ENCODE measurements at places on chromosomes 1 and 21.

- DNase-seq = no peak
Measured at GRCh38 chr1:45929257-45929687, 125.9 kb downstream of the MAST2 start.

- no peak for DNase-seq
Measured at GRCh38 chr1:219544163-219544846, 68.6 kb downstream of the ZC3H11B start.

GRCh38 chr1:44826375-44827196, 16.5 kb downstream of the PTCH2 start:
- no peak for DNase-seq

DNA sequence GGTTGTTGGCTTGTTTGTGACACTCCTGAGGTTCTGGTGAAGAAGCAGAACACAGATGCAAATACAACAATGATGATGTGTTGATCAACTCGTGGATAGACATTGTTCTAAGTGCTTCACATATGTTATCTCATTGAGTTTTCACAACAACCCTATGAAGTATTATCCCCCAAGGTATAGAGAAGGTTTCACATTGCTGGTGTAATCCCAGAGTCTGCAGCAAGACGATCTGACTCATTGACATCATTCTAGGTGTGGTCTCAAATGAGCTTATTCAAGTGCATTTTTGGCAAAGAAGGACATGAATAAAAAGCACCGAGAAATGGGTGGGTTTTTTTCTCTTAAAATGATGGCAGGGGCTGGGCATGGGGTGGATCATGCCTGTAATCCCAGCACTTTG, 64.1 kb upstream of the SCAF4 start:
- no peak for DNase-seq

GRCh38 chr1:175935166-175935565, 191.8 kb upstream of the TNR start:
- no peak for DNase-seq

DNA sequence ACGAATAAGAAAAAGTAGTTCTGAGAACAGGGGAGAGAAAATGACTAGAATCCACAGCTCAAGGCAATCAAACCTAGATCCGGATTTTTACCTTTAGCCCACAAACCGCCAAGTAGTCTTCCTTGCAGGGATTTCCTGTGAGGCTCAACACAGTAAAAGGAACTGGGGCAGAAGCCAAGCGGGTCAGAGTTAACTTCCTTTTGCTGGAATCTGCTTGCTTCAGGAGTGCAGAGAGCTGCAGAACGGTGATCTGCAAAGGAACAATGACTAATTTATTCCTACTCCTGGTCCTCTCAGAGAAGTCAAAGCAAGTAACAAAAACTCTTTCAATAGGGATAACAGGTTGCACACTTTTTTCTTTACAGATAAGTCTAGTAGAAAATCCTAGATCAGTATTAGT, 53.4 kb downstream of the UBR4 start:
- no peak for DNase-seq

- no peak for DNase-seq
Measured at GRCh38 chr1:61674221-61674620, 50.7 kb downstream of the TM2D1 start.

DNA sequence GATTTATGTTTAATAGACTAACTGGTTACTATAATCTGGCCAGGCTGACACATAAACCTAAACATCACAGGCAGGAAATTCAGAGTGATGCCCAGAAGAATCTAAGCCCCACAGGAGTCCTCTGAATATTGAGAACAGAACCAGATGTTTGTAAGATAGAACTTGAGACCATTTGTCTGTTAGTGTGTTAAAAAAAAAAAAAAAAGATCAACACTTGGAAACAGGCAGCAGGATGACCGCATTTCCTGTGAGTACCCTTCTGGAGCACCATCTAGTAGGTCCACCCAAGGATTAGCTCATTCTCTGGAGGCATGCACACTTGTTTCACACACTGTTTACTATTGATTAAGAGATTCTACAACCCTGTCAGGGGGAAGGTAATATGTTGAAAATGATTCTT, 111.4 kb upstream of the VANGL1 start:
- no peak for DNase-seq

DNA sequence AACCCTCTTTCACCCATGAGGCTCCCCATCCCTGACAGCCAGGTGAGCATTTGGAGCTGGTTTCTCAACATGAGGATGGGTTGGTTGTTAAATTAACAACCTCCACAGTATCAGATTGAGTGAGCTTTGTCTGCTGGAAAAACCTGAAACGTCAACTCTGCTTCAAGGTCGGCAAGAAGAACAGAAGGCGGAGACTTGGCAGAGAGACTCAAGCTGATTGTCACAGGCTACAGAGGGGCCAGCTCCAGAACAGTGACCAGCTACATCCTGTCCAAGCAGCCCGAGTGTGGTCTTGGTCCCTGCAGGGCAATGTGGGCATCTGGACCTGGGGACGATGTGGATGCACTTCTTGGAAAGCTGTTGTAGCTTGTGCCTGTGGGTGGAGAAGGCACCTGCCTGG, 36.6 kb upstream of the TMEM51 start:
- no peak for DNase-seq

DNA sequence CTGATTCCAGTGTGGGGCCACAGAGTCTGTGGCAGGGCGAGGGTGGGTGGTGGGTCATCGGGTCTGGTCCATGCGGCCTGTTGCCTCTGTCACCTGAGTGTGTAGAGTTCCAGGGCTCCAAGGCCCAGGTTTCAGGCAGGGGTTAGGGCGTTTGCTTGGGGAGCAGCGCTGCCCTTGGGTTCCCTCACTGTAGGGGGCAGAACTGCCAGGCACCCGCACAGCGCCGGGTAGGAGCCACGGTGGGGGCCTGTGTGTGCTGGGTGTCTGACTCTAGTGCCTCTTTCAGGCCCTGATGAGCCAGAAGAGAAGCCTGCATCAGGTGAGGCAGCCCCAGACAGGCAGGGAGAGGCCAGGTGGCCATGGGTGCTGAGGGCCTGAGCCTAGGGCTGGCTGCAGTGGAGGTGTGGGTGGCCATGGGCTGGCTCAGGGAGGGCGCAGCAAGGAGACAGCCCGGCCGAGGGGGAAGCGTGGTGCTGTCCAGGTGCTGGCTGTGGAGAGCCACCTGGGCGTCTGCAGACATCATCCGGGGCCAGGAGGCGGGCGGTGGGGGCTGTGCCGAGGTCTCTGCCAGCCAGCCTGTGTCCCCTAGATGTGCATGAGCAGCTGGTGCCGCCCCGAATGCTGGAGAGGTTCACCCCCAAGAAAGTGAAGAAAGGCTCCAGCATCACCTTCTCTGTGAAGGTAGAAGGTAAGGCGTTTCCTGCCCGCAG, 72.3 kb downstream of the TRIM11 start:
- no peak for DNase-seq

GRCh38 chr21:34967509-34968289, 81.4 kb downstream of the RUNX1 start:
- peak; percentile 44 for DNase-seq

- no peak for DNase-seq
Measured at GRCh38 chr1:24856787-24857506, 73.1 kb downstream of the RUNX3 start.

- DNase-seq = no peak
Measured at GRCh38 chr1:104264521-104264920, 514.8 kb downstream of the AMY1C start.

DNA sequence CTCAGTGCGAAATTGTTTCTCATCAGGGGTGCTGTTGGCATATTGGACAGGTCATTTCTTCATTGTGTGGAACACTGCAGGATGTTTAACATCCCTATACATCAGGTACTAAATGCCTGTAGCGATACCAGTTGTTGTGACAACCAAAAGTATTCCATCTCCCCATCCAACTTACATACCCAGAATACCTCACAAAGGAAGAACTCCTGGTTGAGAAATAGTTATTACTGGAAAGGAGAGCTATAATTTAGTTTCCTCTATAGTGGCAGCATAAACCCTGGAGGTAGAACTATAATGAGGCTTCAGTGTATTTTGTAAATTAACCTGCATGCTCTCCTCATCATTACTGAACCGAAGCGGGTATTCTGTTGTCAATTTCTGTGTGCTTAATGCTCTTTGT, 45.1 kb downstream of the IVNS1ABP start:
- no peak for DNase-seq

GRCh38 chr21:15058854-15059263, 5.9 kb downstream of the NRIP1 start:
- no peak for DNase-seq

GRCh38 chr1:55478742-55479141, 263.6 kb upstream of the USP24 start:
- DNase-seq = no peak

GRCh38 chr1:16053781-16054502, 10.4 kb downstream of the CLCNKB start:
- no peak for DNase-seq

- no peak for DNase-seq
Measured at GRCh38 chr1:99781798-99782197, 15.4 kb upstream of the FRRS1 start.

- no peak for DNase-seq
Measured at GRCh38 chr1:31755197-31755611, 8.9 kb downstream of the ADGRB2 start.

- no peak for DNase-seq
Measured at GRCh38 chr1:168328731-168329364, 48.2 kb downstream of the TBX19 start.

GRCh38 chr1:200099040-200099439, 71.5 kb downstream of the NR5A2 start:
- DNase-seq = no peak

GRCh38 chr1:221816899-221817298, 75.0 kb upstream of the DUSP10 start:
- DNase-seq = no peak

- no peak for DNase-seq
Measured at GRCh38 chr1:246528933-246529731, 22.1 kb upstream of the SMYD3 start.

- DNase-seq = no peak
Measured at GRCh38 chr1:10897321-10897980, 101.0 kb upstream of the CASZ1 start.

- DNase-seq = no peak
Measured at GRCh38 chr1:36525166-36525565, 42.5 kb upstream of the CSF3R start.

- no peak for DNase-seq
Measured at GRCh38 chr1:150981177-150981804, 801 bp upstream of the ANXA9 start.

- DNase-seq = no peak
Measured at GRCh38 chr1:1225238-1225845, 6.5 kb downstream of the SDF4 start.

- DNase-seq = no peak
Measured at GRCh38 chr1:19343617-19344350, 31.7 kb downstream of the SLC66A1 start.

- DNase-seq = peak; percentile 37
Measured at GRCh38 chr1:23118957-23119792, 49.5 kb downstream of the LUZP1 start.

DNA sequence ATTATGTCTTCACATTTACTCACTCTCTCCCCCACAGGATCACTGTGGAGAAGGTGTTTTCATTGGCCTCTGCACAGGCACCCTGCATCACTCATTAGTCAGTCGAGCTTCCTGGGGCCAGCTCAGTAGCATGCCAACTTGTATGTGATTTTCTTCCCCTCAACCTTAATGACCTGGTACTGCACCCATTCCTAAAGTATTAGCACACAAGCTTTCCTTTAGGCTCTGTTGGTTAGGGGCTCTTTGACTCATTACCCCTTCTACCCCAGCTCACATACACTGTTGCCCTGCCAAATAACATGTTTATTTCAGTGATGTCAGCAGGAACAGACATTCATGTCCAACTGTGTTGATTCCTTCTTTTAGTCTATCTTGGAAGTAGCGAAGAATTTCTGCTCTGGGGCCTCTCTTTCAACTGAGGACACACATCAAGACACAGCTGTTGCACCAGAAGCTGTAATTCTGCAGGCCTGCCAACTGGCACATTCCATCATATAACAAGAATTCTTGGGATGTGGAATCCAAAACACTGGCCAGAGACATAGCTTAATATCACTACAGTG, 603.5 kb upstream of the ADAMTS5 start:
- no peak for DNase-seq

DNA sequence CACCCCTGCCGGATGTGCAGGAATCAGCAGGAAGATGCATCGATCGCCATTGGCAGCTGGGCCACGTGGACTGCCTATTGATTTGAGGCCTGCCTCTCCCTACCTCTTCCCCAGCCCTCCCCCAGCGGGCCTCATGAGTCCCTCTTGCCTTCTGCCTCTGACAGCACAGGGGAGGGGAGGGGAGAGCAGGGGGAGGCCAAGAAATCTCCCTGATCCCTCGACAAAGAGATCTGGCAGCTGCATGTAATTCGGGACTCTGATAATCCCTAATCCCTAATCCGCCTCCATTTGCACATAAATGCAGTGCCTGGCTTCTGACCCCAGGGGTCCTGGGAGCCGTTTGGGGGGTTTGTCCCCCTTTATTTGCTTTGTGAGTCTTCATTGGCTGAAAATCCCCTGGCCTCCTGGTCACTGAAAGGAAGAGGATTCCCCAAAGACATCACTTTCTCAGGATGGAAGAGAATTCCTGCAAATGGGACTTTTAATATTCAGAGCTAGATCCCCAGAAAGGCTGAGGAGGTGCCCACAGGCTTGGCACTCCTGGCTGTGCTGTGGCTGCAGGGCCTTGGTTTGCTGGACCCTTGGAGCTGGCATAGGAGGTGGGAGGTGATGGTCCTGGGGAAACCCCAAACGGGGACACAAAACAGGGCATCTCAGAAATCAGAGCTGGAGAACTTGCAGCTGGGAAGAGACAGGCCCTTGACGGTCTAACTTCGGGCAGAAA, 239.4 kb upstream of the POU3F1 start:
- no peak for DNase-seq

DNA sequence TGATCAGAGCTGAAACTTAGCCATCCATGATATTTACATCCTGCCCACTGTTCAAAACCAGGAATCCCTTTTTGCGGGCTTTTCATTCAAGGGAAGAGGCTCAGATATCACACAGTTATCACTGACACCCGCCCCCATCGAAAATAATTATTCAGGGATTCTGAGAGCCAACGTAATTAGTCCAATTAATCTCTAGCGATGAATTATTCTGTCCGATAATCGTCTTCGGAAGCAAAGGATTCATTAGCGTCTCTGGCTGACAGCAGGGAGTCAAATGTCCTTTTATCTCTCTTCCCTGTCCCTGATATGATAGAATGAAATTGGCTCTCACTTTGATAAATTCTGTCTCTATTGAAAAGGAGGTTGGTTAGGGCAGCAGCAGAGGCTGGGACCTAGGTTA, 140.4 kb upstream of the IPO9 start:
- no peak for DNase-seq

GRCh38 chr1:66725885-66726665, 26.2 kb upstream of the DYNLT5 start:
- DNase-seq = peak; percentile 51

GRCh38 chr1:20069874-20070273, at the start of gene PLA2G5:
Gene PLA2G5, plus strand, starts transcription at chr1:20070194. Its CDS starts 14,637 bp downstream, at chr1:20084831.
- DNase-seq = no peak

DNA sequence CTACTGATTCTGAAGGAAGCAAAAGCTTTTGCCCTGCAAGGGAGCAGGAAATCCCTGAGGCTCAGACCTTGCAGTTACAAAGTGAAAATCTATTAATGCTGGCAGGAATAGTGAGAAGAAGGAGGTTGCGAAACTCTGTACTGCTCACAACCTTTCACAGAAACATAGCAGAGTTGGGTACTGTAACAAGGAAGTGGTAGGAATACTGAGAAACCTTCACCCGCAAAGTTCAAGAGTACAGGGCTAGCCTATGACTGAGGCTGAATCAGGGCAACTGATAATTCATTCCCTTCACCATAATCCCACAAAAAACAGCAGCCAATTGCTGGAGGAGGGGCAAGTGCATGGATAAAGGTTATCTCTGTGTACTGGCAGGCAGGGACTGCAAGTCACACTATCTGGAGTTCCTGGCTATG, 23.9 kb upstream of the KCTD3 start:
- no peak for DNase-seq
